Ovary (tissue), 10 donors: ENCODE measurements at places on chromosomes 2 and 18. TPM values are rescaled to one million over a fixed set of nuclear protein-coding genes. Genes with fewer than 3 reads are reported as not detected.

GRCh38 chr2:72926811-72927465 is 9.6 kb downstream of the EMX1 start:
- no peak overlapping the region for H3K4me3 ChIP-seq
- no peaks in the 10 kb centered on the region for H3K27me3 ChIP-seq
- peaks cover 6% of the 10 kb centered on the region for H3K4me1 ChIP-seq
- no peaks in the 10 kb centered on the region for H3K36me3 ChIP-seq
- H3K27ac ChIP-seq, result no peak overlapping the region

DNA sequence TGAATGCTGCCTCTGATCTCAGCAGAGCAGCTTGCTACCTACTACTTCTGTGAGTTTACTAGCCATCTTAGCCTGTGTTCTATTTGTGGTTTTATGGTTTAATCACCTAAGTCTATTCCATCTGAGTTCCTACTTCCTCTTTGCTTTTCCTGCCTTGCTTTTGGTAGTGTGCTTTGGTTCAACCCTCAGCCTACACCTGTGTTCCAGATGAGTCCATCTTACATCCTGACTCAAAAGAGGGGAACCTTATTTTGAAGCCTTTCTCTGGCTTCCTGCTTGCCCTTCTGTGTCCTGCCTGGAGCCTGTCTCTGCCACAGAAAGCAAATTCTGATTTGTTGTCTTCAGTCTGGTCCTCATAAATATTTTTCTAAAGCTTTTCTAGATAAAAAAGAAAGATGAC is 530.3 kb upstream of the MEX3C start:
- H3K27me3 ChIP-seq, result no peaks in the 10 kb centered on the region
- H3K4me1 ChIP-seq, result no peaks in the 10 kb centered on the region
- H3K27ac ChIP-seq, result no peak overlapping the region

Gene IL1RN
- 1.5 TPM for polyA plus RNA-seq

Gene SLC4A3
- 83.6 TPM for polyA plus RNA-seq

GRCh38 chr2:133655610-133656009 is 87.3 kb upstream of the NCKAP5 start:
- H3K27me3 ChIP-seq, result no peaks in the 10 kb centered on the region
- no peak overlapping the region for H3K4me3 ChIP-seq
- DNase-seq, result no peak

Gene PKDCC
- 58.5 TPM for polyA plus RNA-seq

Gene KIF1A
- 0.93 TPM for polyA plus RNA-seq

Gene NEU2
- polyA plus RNA-seq, result not detected

GRCh38 chr2:215625207-215625606 is 189.3 kb upstream of the FN1 start:
- no peak for DNase-seq
- peaks cover 6% of the 10 kb centered on the region for H3K4me1 ChIP-seq
- H3K27me3 ChIP-seq, result no peaks in the 10 kb centered on the region
- H3K27ac ChIP-seq, result no peak overlapping the region
- no peak overlapping the region for H3K4me3 ChIP-seq

DNA sequence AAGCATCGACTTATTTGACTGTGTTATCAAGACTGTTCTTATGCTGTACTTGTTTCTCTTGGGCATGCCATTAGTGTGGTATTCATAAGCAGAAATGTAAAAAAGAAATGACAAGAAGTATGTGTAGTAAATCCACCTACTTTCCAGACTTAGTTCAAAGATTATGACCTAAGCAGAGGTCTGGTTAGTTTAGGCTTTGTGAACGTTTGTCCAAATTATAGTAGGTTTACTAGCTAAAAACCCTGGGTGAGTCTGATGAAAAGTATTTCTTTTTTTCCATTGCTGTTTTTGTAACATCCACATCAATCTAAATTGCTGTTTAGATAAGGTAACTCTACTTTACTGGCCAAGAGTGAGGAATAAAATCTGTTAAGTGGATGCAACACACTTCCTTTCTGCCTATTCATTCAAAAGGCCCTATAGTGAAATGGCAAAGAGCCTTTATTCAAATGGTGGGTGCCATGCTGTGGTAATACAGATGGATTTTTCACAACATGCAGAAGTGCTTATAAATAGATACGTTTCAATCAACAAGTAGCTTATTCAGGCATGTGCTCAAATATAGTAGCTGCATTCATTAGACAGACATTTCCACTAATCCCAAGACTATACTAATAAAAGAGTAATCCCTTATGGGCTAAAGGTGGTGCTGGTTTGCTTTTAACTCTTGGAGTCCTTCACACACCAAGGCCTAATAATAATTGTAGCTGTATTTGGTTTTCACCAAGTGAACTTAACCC is 122.5 kb upstream of the LTBP1 start:
- H3K36me3 ChIP-seq, result no peaks in the 10 kb centered on the region
- H3K4me1 ChIP-seq, result peaks cover 2% of the 10 kb centered on the region
- H3K4me3 ChIP-seq, result no peak overlapping the region
- H3K27me3 ChIP-seq, result no peaks in the 10 kb centered on the region
- no peak for DNase-seq

Gene GPR45
- not detected for polyA plus RNA-seq

Gene ZNF804A
- polyA plus RNA-seq, result 0.07 TPM

- no peak for DNase-seq
- no peak overlapping the region for H3K4me3 ChIP-seq
- H3K36me3 ChIP-seq, result no peaks in the 10 kb centered on the region
- H3K4me1 ChIP-seq, result peaks cover 2% of the 10 kb centered on the region
- H3K27ac ChIP-seq, result no peak overlapping the region
Measured at GRCh38 chr2:20227894-20228505, 3.1 kb upstream of the SDC1 start.

Gene APCDD1
- 50.0 TPM for polyA plus RNA-seq

Gene EMX1
- polyA plus RNA-seq, result 0.28 TPM

- H3K27ac ChIP-seq, result no peak overlapping the region
- no peak overlapping the region for H3K4me3 ChIP-seq
- no peaks in the 10 kb centered on the region for H3K27me3 ChIP-seq
- no peaks in the 10 kb centered on the region for H3K36me3 ChIP-seq
Measured at GRCh38 chr2:170689481-170689880, 25.7 kb upstream of the SP5 start.

Gene HOXD11
- polyA plus RNA-seq, result 0.48 TPM

Gene KRTCAP3
- 0.82 TPM for polyA plus RNA-seq

GRCh38 chr2:38648107-38648761 is 17.7 kb upstream of the GALM start:
- H3K4me3 ChIP-seq, result no peak overlapping the region
- no peaks in the 10 kb centered on the region for H3K4me1 ChIP-seq
- no peaks in the 10 kb centered on the region for H3K36me3 ChIP-seq
- H3K27ac ChIP-seq, result no peak overlapping the region
- DNase-seq, result no peak

- DNase-seq, result no peak
- no peaks in the 10 kb centered on the region for H3K36me3 ChIP-seq
- H3K4me3 ChIP-seq, result no peak overlapping the region
- no peak overlapping the region for H3K27ac ChIP-seq
Measured at GRCh38 chr2:43743706-43744105, 30.1 kb upstream of the DYNC2LI1 start.

Gene DCDC2C
- not detected for polyA plus RNA-seq

Gene FAP
- polyA plus RNA-seq, result 11.6 TPM

Gene RFTN2
- polyA plus RNA-seq, result 8.1 TPM

DNA sequence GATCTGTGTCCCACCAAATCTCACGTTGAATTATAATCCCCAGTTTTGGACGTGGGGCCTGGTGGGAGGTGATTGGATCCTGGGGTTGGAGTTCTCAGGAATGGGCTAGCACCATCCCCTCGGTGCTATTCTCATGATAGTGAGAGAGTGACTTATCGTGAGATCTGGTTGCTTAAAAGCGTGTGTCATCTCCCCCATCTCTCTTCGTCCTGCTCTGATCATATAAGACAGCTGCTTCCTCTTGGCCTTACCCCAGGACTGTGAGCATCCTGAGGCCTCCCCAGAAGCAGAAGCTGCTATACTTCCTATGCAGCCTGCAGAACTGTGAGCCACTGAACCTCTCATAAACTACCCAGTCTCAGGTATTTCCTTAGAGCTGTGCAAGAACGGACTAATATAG is 163.7 kb upstream of the NDUFV2 start:
- H3K27ac ChIP-seq, result no peak overlapping the region
- no peaks in the 10 kb centered on the region for H3K4me1 ChIP-seq
- DNase-seq, result no peak
- no peaks in the 10 kb centered on the region for H3K27me3 ChIP-seq
- H3K36me3 ChIP-seq, result no peaks in the 10 kb centered on the region

DNA sequence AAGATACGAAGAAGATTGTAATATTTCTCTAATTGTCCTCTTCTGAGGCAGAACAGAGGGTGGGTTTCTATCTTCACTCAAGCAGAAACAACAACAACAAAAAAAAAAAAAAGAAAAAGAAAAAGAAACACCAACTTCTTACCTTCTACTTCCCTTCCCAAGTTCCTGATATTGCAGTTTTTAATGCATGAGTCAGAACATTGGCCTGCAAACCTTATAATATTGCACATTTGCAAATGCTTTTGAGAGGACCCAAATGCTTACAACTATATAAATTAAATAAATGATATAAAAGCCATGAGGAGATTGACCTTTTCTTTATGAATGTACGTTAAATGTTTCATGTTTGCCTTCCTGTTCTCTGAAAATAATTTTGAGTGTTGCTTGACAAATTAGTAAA is 37.3 kb downstream of the PAX3 start:
- H3K4me1 ChIP-seq, result no peaks in the 10 kb centered on the region
- DNase-seq, result no peak
- H3K36me3 ChIP-seq, result no peaks in the 10 kb centered on the region
- H3K27ac ChIP-seq, result no peak overlapping the region
- no peak overlapping the region for H3K4me3 ChIP-seq

DNA sequence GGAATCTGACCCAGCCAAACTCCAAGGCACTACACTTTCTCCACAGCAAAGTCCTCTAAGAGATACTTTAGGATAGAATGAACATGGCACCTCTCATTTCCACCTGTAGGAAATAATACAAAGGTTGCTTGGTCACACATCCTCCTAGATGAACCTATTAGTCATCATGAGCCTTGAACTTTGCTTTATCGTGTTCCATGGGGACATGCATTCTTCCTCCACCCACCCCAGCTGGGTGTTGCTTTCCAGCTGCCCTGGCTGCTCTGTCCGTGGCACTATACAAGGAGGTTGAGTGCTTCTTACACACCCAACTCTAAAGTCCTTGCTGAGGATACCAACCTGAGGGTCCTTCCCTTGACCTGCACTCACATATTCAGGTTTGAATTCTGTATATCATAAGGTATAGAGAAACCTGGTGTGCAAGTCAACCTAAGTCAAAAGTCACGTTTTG is 52.7 kb downstream of the SPRED2 start:
- no peak overlapping the region for H3K27ac ChIP-seq
- peaks cover 14% of the 10 kb centered on the region for H3K4me1 ChIP-seq
- DNase-seq, result no peak
- H3K4me3 ChIP-seq, result no peak overlapping the region
- no peaks in the 10 kb centered on the region for H3K36me3 ChIP-seq

Gene PLEKHH2
- polyA plus RNA-seq, result 15.8 TPM

Gene TEX44
- not detected for polyA plus RNA-seq

DNA sequence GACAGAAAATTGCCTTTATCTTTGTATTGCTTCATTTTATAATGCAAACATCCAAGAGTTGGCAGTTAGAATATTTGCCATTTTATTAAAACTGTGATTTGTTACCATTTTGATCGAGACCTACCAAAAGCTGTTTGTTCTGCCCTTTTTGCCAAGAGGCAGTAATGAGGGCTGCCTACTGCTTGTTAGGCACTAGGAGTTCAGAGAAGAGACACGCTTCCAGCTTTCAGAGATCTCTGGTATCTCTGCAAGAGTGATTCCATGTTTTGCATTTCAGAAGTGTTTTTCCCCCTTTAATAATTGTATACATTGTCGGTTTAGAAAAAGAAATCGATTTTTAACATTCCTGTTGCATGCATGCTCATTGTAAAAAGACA is 628 bp downstream of the MRPL30 start:
- no peaks in the 10 kb centered on the region for H3K36me3 ChIP-seq
- H3K27ac ChIP-seq, result no peak overlapping the region
- DNase-seq, result no peak
- peak overlapping the region; percentile 78 for H3K4me3 ChIP-seq

Gene TFCP2L1
- 0.05 TPM for polyA plus RNA-seq

DNA sequence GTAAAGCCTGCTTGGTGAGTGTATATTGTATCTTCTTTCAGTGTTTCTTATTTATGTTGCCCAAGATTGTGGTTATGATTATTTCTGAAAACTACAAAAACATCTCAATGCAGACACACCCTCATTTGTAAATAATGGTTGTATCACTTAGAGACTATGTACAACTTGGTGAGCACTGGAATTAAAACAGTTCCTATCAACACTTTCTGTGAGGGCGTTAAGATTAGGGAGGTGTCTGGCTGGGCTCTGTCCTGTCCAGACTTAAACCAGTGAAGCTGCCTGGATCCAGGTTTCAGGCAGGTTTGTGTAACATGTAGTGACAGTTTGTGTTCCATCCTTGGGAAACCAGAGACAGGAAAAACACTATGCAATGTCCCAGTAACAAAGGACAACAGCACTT is 49.7 kb downstream of the CTAGE1 start:
- no peaks in the 10 kb centered on the region for H3K27me3 ChIP-seq
- H3K27ac ChIP-seq, result no peak overlapping the region
- DNase-seq, result no peak
- H3K4me1 ChIP-seq, result no peaks in the 10 kb centered on the region
- no peak overlapping the region for H3K4me3 ChIP-seq

Gene RMC1
- polyA plus RNA-seq, result 22.9 TPM

Gene MYO3B
- polyA plus RNA-seq, result not detected

- no peaks in the 10 kb centered on the region for H3K27me3 ChIP-seq
- DNase-seq, result peak; percentile 42
- H3K36me3 ChIP-seq, result no peaks in the 10 kb centered on the region
- H3K4me3 ChIP-seq, result no peak overlapping the region
- no peak overlapping the region for H3K27ac ChIP-seq
- peaks cover 5% of the 10 kb centered on the region for H3K4me1 ChIP-seq
Measured at GRCh38 chr2:219689676-219690628, 62.5 kb downstream of the SLC4A3 start.

Gene FNDC4
- polyA plus RNA-seq, result 62.3 TPM

GRCh38 chr18:9239720-9240119 is 94.9 kb upstream of the TWSG1 start:
- H3K36me3 ChIP-seq, result no peaks in the 10 kb centered on the region
- H3K4me1 ChIP-seq, result no peaks in the 10 kb centered on the region
- no peak for DNase-seq

GRCh38 chr2:25490217-25490616 is 148.5 kb upstream of the DNMT3A start:
- DNase-seq, result no peak
- H3K4me1 ChIP-seq, result no peaks in the 10 kb centered on the region
- H3K27me3 ChIP-seq, result no peaks in the 10 kb centered on the region
- H3K27ac ChIP-seq, result no peak overlapping the region

Gene UGT1A9
- not detected for polyA plus RNA-seq

Gene SAG
- polyA plus RNA-seq, result not detected

Gene ACADL
- 10.5 TPM for polyA plus RNA-seq

DNA sequence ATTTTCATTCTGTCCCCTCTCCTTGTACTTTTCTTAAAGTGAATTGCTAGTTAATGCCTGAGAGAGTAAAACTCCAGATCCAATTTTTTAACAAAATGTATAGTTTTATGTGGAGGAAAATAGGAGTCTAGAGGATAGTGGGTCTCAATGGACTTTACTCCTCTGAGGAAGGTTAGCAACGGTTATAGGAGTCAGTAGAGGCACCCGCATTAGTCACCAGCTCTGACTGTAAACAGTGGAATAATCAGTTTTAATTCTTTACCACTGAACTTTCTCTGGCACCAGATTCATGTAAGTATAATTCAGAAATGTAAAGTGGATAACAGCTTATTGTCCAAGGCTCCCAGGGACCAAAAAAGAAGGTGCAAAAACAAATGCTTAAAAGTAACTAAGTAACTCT is 38.7 kb upstream of the HNMT start:
- no peaks in the 10 kb centered on the region for H3K36me3 ChIP-seq
- H3K4me1 ChIP-seq, result no peaks in the 10 kb centered on the region
- H3K27ac ChIP-seq, result no peak overlapping the region
- H3K4me3 ChIP-seq, result no peak overlapping the region
- DNase-seq, result no peak
- no peaks in the 10 kb centered on the region for H3K27me3 ChIP-seq

Gene MERTK
- 21.9 TPM for polyA plus RNA-seq

Gene CFC1
- polyA plus RNA-seq, result not detected

Gene DSG2
- polyA plus RNA-seq, result 13.7 TPM
